ENCODE measurements at places on chromosomes 4 and X.

DNA sequence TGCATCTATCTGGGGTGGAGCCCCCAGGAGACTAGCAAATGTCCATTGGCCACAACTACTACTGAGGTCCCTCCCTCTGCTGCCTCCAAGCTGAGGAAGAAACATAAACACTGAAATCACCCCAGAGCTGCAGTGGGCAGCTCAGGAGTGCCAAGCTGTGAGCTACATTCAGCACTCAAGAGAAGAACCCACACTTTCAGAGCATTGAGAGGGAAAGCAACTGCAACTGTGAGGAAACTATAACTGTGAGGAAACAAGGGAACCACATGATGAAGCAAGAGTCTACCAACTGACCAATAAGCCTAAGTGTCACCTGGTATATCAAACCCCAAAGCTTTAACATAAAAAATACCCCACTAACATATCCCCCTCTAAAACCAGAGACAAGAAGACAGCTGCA, 373.5 kb upstream of the TACR3 start:
- DNase-seq: no peak

DNA sequence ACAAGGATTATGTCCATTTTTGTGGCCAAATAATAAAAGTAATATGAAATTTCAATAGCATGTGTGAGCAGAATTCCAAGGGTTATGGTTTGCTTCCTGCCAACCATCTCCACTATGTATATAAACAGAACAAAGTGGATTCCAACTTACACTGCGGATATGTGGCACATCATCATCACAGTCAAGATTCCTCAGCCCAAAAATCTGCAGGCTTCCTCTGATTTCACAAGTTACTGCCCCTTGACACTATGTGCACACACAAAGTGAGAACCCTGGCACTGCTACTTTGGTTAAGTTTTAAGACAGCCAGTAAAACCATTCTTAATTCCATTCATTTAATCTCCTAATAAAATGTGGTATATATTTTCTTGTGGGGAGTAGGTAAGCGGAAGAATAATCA, 76.4 kb downstream of the LEF1 start:
- DNase-seq: no peak

DNA sequence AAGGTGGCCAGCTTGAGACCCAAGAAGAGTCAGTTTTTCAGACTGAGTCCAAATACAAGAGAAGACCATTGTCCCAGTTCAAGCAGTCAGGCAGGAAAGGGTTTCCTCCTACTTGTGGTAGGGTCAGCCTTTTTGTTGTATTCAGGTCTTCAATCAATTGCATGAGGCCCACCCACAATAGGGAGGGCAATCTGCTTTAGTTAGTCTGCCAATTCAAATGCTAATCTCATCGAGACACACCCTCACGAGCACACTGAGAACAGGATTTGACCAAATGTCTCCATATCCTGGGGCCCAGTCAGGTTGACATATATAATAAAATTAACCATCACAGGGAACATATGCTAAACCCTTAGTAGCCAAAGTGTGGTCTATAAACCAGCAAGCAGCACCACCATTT, 75.3 kb upstream of the FRMPD3 start:
- no peak for DNase-seq

DNA sequence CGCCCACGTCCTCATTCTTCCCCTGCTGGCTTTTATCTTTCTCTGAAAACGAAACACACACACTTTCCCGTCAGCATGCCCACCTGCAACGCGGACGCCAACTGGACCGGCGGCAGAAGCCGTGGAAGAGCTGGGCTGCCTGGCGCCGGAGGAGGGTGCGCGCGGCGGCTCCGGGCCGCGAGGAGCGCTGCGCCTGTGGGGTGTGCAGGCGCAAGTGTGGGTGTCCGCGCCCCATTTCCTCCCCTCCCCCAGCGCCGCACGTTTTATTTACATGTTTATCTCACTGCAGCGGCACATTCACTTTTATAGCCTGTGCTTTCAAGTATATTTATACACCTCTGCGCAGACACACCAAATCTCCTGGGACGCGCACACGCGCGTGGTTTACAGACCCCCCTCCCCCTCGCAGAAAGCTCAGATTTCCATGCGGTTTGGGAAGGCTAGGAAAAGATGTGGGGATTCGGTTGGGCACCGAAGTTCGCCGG, 1.5 kb downstream of the PITX2 start:
- no peak for DNase-seq

GRCh38 chr4:183286590-183287308, 33.3 kb downstream of the CLDN22 start:
- no peak for DNase-seq

GRCh38 chr4:23877758-23878229, 12.1 kb downstream of the PPARGC1A start:
- no peak for DNase-seq

- no peak for DNase-seq
Observed at GRCh38 chr4:37422638-37423037, 178.1 kb downstream of the NWD2 start.

DNA sequence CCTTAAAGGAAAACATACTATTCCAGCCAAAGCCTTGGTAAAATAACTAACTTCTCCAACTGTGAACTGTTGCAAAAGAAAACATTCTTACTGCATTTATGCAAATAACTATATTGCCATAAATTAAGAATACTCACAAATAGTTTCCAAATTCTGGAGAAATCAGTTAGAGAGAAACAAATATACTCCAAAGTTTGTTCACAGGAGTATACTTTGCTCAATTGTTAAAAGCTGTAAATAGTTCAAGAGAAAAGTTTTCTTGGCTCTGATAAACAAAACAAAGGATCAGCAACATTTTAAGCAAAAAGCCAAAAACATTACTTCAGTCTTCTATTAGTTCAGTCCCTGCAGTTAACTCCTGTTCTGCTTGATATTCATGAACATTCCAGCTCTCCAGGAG, 83.0 kb downstream of the EIF4E start:
- no peak for DNase-seq

- no peak for DNase-seq
Observed at GRCh38 chrX:25544641-25545040, 528.9 kb upstream of the ARX start.

DNA sequence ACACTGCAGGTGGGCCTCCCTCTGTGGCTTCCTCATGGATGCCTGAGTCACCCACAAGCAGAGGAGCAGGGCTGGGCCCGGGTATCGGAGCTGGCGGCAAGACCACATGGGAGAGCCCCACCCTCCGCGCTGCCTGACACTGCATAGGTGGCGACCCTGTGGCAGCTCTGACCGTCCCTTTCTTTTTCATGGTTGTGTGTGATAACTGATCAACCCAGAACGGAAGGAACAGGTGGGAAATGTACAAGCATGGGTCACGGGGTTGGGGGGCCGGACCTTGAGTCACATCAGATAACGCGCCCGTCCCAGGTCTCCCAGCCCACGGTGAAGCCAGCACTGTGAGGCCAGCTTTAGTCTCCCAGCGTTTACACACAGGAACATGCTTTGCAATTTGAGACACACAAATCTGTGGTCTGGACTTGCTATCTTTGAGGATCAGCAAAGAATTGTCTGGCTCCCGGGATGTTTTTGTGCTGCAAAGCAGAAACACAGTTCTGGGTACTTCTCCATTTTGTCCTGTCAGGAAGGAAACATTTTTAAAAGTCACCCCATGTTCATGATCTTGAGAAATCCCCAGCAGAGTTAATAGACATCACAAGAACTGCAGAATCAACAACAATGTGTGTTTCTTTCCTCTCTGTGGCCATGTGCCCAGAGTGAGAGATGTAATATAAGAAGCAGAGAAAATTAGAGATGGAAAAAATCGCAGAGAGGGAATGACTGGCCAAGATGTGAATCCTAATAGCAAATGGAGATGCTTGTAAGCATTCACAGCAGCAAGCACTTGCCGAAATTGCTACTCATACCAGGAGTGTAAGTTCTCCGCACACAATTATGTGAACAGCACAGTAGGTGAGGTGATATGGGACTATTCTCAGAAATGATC, 70.1 kb upstream of the CBR4 start:
- DNase-seq: no peak

DNA sequence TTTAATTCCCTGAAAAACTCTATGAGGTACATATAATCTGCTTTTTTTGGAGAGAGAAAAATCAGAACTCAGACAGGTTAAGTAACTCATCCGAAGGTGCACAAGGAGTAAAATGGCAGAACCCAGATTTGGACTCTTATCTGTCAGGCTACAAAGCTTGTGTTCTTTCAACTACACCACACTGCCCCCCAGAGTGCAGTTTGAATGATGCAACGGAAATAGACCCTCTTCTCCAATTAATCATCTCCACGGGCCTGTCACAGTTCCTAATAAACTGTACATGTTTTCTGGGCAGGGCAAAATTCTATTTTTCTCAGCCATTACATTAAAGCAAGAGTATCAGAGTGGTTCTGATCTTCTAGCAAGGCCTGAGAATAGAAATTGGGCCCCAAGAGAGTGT, 35.3 kb upstream of the DCX start:
- no peak for DNase-seq

DNA sequence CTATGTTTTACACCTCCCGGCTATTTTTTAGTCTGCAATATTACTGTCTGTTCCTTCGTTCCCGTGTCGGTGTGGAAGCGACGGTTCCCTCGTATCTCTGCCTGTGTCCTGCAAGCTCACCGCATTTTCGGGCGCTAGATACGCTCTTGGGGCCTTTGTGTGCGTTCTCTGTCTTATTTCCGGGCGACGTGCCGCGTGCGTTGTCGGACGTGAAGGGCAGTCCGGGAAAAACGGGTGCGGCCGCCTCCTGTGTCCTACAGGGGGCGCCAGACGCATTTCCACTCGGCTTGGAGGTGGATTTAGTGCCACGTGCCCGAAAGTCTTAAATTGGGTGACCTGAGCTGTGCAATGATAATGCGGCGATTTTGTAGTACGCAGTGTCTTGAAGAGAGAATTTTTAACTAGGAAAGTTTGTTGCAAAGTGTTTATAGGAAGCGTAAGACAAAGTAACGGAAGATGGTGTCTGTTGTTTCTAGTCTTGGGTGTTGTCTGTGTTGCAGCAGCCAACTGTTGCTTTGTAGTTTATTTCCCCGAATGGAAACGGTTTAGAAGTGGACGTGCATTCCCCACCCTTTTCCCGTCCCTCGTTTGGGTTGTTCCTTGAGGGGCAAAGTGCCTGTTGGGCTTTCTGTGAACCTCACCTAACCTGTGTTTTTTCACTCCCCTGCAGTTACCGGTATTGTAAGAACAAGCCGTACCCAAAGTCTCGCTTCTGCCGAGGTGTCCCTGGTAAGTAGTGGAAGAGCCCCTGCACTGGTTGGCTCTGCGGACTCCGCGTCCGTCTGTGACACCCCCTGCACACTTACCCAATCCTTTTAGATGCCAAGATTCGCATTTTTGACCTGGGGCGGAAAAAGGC, 720 bp downstream of the RPL10 start:
- peak; percentile 68 for DNase-seq

- DNase-seq: no peak
Observed at GRCh38 chrX:115579327-115579726, 18.4 kb downstream of the PLS3 start.

DNA sequence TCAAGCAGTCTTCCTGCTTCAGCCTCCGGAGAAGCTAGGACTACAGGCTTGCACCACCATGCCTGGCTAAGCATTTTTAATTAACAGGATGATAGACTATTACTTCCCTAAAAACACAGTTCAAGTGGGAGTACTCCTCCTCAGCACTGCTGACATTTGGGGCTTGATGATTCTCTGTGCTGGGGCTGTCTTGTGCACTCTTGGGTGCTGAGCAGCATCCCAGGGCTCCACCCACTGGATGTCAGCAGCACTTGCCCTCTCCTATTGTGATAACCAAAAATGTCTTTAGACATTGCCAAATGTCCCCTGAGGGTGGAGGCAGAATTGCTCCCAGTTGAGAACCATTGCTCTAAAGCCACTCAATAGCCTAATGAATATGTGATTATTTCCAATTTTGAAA, 60.4 kb downstream of the CLCN4 start:
- no peak for DNase-seq

- no peak for DNase-seq
Observed at GRCh38 chr4:38491854-38492478, 172.0 kb upstream of the KLF3 start.

DNA sequence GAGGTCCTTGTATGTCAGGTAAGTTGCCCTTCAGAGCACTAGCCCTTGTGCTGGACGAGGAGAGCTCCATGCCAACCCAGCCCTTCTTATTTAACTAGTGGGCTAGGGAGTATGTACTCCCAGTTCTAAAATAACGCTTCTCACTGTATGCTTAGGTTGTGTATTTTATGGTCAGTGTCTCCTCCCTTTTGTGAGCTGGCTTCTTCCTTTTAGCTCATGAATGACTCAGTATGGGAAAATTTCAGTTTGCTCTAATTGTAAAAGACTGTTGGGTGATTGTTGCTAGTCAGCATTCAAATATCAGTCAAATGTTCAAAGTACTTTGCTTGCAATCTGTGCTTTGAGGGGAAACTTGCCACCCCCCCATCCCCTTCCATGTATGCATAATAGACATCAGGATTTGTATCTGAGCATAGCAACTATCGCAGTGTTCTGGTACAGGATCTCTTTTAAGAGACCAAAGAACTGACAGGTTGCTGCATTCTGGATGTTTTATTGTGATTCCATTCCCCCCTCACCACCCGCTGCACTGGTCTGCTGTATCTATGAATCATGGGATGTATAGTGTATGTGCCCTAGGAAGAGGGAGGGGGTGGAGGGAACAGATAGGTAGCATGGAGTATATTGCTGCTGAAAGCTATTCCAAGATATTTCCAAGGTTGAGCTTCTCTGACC, 34.7 kb downstream of the DLG3 start:
- DNase-seq: no peak

GRCh38 chrX:25156323-25156722, 140.6 kb upstream of the ARX start:
- no peak for DNase-seq

GRCh38 chrX:36844857-36845256, 163.3 kb upstream of the FAM47C start:
- DNase-seq: no peak

GRCh38 chrX:43581888-43582539, 74.1 kb upstream of the MAOA start:
- DNase-seq: no peak

GRCh38 chrX:136765821-136766356, 14.8 kb downstream of the ARHGEF6 start:
- no peak for DNase-seq

GRCh38 chr4:53518807-53519206, 72.5 kb downstream of the LNX1 start:
- DNase-seq: no peak

DNA sequence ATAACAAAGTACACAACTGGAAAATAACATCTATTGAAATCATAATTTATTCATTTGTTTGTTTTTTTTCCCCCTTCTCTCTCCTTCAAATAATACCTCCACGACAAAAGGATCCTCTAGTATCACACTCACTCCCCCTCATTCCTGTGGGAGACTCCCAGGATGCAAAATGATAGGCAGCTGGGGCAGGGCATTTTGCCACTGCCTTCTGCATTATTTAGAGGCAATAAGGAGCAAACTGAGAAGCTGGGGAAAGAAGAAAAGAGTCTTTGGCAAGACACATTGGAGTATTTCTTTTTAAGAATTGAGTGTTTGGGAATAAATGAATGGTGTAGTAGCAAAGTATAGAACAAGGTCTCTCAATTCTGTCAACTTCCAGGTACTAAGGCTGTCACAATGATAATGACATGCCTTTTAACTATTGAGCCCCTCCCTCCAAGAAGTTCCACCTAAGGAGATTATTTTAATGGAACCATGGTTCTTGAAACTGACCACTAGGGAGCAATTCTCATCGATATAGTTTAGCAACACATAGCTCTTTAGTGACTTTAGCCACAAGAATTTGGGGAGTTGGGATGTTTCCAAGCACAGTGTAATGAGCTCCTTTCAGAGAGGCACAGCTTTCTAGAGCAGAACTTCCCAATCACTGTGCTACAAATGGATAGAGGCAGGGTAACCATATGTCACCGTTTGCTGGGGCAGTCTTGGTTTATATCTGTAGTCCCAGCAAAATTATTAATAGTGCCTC, 303.3 kb downstream of the FRMPD4 start:
- no peak for DNase-seq

- no peak for DNase-seq
Observed at GRCh38 chr4:1478766-1479355, 72.6 kb upstream of the NKX1-1 start.
